ENCODE measurements at places on chromosomes 16 and 17. TPM values are rescaled to one million over a fixed set of nuclear protein-coding genes. Genes with fewer than 3 reads are reported as not detected.

Gene NPIPB6
- 3.9 TPM for total RNA-seq

Gene PPL
- 0.22 TPM for total RNA-seq

Gene SDR42E1
- 8.7 TPM for total RNA-seq

Gene SLC16A5
- total RNA-seq: 7.5 TPM

Gene SPATA22
- not detected for total RNA-seq

Measured in activated T-cell treated with anti-CD3 and anti-CD28 coated beads, Interleukin-2, amount 50 U/mL, for 72 hours (primary cell).